Stimulated activated CD4-positive, alpha-beta T cell treated with anti-CD3 and anti-CD28 coated beads, Interleukin-2, amount 100 ng/mL, for 48 hours (primary cell): ENCODE measurements at places on chromosomes 13 and 19.

DNA sequence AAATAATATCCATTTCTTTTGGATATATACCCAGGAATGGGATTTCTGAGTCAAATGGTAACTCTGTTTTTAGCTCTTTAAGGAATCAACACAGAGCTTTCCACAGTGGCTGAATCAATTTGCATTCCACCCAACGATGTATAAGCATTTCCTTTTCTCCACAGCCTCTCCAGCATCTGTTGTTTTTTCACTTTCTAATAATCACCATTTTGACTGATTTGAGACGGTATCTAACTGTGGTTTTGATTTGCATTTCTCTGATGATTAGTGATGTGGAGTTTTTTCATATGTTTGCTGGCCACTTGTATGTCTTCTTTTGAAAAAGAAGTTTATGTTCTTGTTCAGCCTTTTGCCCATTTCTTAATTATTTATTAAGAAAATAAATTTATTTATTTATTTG is 352.2 kb upstream of the OBI1 start:
- no peak for DNase-seq

DNA sequence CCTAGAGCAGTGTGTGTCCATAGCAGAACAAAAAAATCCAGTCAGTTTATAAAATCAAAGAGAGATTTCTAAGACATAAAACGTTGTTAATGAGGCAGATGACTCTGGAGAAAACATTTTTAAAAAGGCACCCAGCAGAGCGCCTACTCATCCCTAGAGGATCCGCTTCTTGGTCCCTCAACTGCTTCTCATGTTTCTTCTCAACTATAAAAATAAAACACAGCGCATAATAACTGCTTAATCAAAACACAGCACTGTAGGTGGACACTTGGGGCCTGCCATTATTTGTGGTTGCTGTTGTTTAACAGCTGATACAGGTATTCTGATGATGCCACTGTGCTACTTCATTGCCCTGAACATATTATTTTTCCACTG is 347.9 kb downstream of the FGF9 start:
- no peak for DNase-seq

DNA sequence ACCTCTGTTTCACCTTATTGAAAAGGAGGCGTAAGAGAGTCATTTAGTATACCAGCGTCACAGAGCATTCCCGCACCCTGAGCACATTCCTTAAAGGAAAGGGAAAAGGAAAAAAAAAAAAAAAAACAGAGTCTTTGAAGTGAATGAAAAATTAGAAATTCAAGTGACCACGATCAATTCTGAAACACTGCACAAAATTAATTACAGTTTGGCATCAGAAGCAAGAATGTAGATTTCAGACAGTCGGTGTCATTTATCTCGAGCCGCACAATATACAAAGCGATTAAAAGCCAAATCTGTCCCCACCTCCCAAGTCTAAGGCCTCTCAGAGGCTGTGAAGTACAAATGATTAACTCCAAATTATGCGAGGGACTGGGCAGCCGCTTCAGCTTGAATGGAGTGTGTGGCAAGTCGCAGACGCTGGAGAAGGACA is 173.7 kb upstream of the ZNF507 start:
- DNase-seq, result no peak

DNA sequence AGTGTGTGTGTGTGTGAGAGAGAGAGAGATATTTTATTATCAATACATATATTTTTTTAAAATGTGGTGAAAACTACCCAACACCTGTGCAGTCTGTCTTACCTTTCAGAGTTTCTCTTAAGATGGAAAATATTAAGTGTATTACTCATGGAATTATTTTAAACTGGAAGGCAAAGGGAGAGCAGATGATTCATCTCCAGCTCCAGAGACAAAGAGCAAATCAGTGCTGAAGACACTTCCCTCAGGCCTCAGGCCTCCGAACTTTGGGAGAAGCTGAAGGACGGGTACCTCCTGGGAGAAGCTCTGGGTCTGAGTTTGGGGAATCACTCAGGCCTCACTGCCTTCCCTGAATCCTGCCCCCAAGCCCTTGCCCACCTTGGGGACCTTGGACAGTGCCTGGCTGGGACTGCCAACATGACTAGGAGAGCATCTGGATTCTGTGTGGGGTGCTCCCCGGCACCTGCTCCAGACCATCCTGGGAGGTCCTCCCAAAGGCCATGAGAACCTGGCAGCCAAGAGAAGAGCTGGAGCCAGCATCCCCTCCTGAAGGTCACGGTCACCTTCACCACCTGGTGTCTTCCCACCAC is 170.4 kb upstream of the UBL3 start:
- no peak for DNase-seq

- no peak for DNase-seq
Measured at GRCh38 chr19:30498707-30499106, 126.5 kb downstream of the ZNF536 start.

- no peak for DNase-seq
Measured at GRCh38 chr19:12513531-12514061, 29.0 kb upstream of the ZNF709 start.

DNA sequence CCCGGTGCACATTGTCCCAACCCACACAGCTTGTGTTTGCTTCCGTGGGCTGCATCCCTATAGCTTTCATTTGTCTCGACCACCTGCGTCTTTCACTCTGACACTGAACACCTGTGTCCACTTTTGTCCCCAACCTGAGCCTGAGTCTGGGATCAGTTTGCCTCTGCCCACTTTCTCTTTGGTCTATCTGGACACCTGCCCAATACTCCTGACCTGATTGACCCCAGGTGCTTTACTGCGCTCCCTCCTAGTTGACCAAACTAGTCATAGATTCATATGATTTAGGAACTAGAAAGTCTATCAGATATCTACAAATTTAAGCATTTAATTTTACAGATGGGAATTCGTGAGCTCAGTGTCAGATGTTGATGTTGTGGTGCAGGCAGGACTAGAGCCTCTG is 209.9 kb downstream of the DCT start:
- no peak for DNase-seq

GRCh38 chr13:100961186-100961585 is 286.6 kb upstream of the TMTC4 start:
- DNase-seq, result no peak

- DNase-seq, result no peak
Measured at GRCh38 chr13:106690779-106691178, 122.8 kb upstream of the ARGLU1 start.

DNA sequence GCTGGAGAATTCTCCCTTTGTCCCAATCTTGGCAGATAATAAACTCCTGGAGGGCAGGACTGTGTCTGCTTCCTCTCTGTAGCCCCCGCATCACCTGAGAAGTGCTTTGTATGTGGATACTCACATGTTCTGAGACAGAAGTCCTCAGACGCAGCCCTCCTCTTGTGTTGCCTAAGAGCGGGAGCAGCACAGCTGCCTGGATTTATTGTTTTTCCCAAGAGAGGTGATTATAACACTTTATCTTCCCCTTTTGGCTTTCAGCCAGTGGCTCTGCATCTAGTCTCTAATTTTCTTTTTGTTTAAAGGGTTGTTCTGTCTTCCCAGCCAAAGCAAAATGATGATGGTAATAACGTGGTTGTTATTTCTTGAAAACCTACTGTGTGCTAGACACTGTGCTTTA is 36.1 kb downstream of the OLFM4 start:
- DNase-seq, result no peak

DNA sequence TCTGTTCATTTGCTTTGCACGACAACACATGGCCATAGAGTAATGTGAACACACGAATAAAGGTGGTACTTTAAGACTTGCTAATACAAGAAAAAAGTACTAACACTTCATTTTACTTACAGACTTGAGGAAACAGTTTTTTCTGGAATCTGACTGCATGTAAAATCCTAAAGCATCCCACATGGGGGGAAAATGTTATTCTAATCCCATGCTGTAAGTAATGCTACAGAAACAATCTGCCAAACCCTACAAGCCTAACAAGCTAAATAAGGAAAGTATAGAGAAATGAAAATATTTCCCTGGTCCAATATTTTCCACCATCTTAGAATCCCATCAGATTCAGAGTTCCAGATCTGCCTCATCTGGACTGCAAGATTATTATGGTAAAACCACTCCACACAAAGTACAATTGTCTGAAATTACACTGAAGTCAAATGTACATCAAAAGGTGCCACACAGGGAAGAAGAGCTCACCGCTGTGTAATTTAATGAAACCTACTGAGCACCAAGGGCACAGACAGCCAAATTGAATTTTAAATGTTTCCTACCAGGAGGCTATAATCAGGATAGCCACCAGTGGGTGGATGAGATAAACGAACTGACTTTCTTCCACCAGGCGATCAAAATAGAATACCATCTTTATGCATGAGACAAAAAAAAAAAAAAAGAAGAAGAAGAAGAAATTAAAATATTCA is 22.0 kb downstream of the LHFPL6 start:
- DNase-seq, result no peak

DNA sequence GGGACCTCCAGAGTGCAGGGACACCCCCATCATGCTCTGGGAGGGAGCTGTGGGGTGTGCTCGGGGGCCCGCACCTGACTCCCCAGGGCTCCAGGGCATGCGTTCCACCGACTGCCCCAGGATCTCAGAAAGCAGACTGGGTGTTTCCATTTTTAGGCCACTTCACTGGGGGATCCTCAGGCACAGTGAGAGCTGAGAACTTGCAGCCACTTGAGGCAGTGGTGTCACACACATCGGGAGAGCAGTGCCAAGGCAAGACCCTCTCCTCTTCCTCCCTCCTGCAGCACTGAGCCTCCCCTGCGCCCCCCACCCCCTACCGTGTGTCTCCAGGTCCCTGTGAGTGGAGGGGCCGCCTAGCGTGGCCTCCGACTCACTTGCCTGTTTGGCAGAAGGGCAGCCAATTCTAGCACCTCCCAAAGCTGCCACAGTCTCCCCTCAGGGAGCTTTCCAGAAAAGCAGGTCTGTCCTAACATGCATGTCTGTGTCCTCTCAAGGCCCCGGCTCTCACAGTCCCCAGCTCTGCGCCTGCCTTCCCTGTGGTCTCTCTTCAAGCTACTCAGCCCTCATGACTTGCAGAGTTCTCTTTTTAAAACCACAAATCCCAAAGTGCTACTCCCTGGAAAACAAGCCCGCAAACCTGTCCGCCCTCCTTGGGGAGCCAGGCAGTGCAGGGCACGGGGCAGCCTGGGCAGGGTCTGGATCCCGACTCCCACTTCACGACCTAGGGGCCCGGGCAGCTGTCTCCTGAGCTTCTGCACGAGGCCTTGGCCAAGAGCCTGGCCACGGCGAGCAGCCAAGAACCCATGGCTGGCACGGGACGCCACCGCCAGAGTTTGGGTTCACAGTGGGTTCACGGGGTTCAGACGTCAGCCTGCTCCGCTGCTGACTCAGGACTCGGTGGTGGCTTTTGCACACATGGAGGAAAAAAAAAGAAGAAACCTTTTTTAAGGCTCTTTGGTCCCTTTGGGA is 94.1 kb downstream of the STK24 start:
- DNase-seq, result no peak

GRCh38 chr19:5844456-5845433 is 5.2 kb upstream of the FUT6 start:
- no peak for DNase-seq

DNA sequence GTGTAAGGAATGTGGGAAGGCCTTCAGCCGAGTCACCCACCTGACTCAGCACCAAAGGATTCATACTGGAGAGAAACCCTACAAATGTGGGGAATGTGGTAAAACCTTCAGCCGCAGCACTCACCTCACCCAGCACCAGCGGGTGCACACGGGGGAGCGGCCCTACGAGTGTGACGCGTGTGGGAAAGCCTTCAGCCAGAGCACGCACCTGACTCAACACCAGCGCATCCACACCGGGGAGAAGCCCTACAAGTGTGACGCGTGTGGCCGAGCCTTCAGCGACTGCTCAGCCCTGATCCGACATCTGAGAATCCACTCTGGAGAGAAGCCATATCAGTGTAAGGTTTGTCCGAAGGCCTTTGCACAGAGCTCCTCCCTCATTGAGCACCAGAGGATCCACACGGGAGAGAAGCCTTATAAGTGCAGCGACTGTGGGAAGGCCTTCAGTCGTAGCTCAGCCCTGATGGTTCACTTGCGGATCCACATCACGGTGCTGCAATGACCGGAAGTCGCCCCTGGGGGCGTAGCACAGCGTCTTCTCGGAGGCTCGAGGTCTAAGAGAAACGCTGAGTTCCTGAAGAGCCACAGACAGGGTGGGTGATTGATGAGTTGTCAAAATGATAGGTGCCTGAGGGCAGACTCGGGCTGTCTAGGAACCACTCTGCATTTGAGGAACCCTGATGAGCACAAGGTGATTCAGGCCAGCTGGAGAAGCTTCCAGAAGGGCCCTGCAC is 12.2 kb downstream of the ZSCAN22 start:
- DNase-seq, result no peak

GRCh38 chr19:51664997-51665396 is 18.4 kb upstream of the SIGLEC14 start:
- no peak for DNase-seq

GRCh38 chr13:106612688-106613087 is 44.8 kb upstream of the ARGLU1 start:
- DNase-seq, result no peak

DNA sequence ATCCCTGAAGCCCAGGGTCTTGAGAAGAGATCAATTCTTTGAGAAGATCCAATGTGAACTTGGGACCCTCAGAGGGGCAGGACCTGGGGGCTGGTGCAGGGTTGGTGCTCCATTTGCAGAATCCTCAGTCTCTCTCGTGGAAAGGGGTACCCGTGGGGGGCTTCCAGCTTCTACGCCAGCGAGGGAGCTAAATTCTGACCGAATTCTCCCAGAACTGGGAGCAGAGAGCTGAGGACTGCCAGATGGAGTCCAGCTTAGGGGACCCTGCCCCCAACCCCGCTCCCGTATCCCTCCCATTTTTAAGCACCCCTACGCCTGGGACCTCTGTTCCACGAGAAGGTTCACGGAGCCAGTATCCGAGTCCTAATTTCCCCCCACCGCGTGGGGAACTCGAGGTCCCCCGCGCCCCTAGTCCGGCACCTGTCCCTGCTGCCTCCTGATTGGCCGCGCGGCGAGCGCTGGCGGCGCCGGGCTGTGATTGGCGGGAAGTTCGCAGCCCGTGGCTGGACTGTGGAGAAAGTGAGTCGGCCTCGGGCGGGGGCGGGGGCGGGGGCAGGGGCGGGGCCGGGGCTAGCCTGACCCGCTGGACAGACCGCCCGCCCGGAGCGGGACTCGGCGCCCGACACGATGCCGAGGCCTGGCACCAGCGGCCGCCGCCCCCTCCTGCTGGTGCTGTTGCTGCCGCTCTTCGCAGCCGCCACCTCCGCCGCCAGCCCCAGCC is 4.4 kb upstream of the LTBP4 start:
- no peak for DNase-seq

GRCh38 chr19:3342246-3342645 is 24.1 kb upstream of the NFIC start:
- DNase-seq, result no peak

DNA sequence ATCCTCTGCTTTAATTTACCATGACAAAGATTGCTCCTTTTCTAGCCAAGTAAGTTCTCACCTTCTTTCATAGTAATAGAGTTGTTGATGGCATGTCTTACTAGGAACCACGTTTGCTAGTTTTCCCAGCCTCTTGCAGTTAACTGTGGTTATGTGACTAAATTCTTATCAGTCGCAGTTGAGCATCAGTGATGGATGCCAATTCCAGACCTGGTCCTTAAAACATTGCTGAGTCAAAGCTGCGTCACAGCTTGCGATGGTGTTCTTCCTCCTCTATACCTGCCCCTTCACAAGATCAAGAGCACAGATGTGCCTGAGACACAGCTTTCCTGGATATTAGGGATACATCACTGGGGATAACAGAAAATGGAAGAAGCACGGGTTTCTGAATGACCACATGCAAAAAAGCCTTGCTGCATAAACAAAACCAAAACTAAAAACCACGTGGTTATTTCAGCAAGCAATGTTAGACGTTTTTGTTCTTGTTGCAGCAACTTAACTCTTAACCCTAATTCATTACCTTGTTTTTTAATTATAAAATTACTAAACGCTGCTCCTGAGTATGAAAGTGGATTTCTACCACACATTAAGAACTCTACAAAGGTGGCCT is 97.6 kb upstream of the DACH1 start:
- no peak for DNase-seq

- peak; percentile 39 for DNase-seq
Measured at GRCh38 chr13:35978607-35979316, 152.4 kb downstream of the DCLK1 start.
